ENCODE measurements at places on chromosomes 6 and 20.

DNA sequence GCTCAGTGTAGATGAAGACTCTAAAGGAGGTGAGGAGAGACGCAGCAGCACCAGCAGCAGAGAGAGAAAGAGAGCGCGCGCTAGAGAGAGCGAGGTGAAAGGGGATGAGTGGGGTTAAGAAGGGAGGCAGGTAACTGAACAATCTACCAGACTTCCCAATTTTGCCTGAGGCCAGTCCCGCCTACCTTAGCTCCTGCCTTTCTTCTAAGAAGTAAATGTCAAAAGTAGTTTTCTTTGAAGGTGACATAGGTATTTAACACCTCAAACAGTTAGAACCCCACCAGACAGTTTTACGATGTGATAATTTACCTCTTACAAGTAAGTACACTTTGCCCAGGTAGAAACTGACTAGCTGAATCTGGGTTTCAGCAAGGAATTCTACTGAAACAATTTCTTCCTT lies 132.0 kb upstream of the EEF1E1 start:
- no peak for DNase-seq

DNA sequence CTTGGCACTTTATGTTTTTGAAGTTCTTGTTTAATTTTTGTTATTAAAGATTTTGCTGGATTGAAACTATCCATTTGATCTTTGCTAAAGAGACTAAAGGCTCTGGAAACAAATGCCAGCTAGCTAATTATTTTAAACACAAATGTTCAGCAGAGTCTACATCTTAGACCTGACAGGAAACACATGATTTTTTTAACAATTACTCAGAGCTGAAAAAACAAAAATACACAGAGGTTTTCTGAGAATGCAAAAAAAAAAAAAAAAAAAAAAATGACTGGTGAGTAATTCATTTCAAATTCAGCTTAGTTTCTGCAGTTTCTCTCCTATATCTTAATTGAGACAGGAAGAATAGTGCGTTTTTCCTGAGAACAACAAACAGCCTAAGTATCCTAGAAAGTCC lies 448.0 kb downstream of the TENT5A start:
- DNase-seq = no peak

- DNase-seq = no peak
Observed at GRCh38 chr20:23132293-23132929, 46.3 kb upstream of the CD93 start.

- DNase-seq = no peak
Observed at GRCh38 chr6:131519670-131520436, 53.2 kb upstream of the ARG1 start.

DNA sequence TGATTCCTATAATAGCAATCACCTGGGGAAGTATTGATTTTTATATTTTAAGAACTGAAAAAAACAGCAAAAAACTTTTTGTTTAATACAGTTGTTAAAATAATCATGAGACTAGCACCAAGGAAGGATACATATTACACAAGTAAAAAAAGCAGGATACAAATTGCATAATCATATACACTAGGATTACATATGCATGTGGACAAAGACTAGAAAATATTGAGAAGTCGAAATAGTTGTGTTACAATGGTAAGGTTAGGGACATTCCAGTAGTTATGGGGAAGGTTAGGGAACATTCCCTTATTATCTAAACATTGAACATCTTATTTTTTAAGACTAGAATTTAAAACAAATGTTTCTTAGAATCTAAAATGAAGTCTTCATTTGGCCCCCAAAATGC lies 9.5 kb downstream of the NUS1 start:
- no peak for DNase-seq

DNA sequence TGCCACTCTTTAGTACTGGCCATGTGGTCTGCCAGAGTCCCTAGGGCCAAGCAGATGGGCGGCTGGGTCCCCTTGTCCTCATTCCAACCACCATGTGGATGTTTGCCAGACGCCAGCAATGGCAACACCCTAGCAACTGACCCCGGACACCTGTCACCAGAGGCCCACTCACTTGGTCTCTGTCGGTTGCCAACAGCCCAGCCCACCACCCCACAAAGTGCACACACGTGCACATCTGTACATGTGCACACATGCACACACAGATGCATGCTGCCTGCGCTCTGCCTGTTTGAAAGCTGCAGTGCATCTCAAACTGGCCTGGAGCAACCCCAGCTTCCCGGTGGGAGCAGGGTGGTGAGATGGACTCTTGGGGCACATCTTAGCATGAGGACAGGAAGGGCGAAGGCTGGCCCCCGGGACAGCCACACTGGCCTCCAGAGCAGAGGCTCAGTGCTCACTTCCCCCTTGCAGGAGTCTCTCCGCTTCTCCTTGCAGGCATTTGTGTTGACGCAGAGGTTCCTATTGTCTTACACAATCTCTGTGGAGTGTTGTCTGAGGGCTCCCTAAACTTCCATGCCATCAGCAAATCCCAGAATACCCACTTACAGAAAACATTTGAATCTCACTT lies 54.0 kb downstream of the PSMG4 start:
- DNase-seq = no peak

- DNase-seq = no peak
Observed at GRCh38 chr6:34657037-34657306, 39.6 kb downstream of the ILRUN start.

DNA sequence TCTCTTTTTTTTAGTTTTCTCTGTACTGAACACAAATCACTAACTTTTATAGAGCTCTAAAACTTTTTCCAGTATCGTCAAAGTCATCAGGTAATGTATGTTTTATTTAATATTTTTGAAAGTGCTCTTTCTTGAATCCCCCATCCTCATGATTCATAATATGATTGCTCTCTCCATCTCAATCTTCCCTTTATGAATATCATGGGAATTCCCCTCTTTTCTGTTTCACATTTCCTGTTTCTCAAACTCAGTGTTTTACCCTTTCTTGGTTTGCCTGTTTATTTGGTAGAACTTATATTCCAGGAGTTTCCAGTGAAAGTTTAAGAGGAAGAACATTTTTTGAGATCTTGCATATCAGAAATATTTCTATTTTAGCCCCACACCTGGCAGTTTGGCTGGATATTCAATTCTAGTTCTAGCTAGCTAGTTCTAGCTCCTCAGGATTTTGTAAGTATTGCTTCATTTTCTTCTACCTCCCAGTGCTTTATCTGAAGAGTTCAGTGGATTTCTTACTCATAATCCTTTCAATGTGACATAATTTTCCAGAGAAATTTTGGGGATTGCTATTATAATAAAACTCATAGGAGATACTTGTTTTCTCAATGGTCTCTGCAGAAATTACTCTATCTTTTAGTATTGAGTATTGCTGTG lies 6.1 kb upstream of the C6orf58 start:
- no peak for DNase-seq

- no peak for DNase-seq
Observed at GRCh38 chr6:45478240-45478639, 100.5 kb upstream of the SUPT3H start.

GRCh38 chr6:111849298-111849697 lies 24.0 kb downstream of the FYN start:
- DNase-seq = no peak

- DNase-seq = no peak
Observed at GRCh38 chr20:60527656-60528055, 569.4 kb downstream of the CDH26 start.

DNA sequence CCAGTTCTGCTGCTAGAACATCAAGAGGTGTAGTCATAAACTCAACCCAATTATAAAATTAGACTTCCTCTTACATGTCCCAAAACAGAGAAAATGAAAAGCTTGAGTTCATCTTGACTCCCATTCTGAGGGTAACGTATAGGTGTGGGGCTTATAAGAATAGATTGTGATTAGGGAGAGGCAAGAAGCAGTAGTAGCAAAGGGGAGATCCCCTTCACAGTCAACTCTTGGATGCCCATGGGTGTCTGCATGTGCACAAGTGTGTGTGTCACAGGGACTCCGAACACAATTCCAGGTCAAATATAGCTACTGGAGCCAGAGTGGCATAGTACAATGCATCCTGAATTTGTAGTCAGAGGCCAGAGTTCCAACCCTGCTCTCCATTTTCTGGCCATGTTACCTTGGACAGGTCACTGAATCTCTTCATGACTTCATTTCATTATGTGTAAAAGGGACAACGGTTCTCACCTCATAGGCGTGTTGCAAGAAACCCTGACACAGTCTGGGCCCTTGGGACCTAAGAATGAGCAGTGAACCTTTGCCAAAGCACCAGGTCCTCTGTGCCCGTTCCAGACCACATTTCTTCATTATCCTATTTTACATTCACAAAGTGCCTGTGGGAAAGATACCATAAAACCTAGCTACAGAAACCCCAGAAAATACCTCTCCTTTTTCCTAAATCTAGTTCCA lies 11.8 kb downstream of the GSTA4 start:
- DNase-seq = no peak

GRCh38 chr20:10568032-10568431 lies 105.8 kb downstream of the JAG1 start:
- no peak for DNase-seq

DNA sequence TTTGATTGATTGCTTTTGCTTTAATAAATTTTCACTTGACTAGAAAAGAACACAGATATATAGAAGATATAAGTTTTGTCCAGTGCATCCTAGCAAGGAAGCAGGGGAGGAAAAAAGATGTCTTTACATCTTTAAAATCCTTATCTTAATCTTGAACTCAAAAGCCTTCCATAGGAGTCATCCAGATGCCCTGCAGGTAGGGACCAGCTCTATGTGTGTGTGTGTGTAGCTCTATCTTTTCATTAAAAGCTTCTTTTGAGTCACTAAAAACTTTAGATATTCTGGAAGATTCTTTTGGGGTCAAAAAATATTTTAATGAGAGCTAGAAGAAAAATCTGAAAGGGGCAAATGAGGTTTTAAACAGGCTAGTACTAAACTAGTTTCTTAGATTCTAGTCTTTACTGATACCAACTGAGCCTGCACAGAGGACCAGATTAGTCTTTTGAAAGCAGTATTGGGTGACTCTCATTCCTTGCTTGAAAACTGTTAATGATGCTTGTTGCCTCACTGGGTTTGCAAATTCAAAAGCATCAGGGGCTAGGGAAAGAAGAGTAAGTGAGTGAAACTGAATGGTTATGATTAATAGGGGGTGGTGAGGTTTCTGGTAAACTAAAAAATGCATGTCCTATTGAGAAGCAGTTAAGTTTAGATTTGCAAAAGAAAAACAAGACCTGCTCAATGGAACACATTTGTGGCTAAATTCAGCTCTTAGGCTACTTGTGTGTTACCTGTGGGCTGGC lies 40.6 kb upstream of the JAG1 start:
- no peak for DNase-seq

DNA sequence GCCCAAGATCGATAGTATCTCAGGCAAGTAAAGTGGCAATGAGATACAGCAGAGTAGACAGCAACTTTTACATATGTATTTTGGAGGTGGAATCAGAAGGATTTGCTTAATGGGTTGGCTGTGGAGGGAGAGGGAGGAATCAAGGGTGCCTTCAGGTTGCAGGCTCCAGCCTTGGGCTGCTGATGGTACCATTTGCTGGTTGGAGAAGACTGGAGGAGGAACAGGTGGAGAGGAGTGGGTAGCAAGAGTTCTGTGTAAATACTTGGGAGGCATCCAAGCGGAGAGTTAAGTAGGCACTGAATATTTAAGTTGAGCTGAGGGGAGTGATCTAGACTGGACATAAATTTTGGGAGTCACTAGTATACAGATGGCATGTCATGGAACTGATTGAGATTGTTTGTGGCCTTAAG lies 5.2 kb downstream of the BICRAL start:
- peak; percentile 99 for DNase-seq

GRCh38 chr6:133613211-133613610 lies 275.7 kb upstream of the TCF21 start:
- no peak for DNase-seq

DNA sequence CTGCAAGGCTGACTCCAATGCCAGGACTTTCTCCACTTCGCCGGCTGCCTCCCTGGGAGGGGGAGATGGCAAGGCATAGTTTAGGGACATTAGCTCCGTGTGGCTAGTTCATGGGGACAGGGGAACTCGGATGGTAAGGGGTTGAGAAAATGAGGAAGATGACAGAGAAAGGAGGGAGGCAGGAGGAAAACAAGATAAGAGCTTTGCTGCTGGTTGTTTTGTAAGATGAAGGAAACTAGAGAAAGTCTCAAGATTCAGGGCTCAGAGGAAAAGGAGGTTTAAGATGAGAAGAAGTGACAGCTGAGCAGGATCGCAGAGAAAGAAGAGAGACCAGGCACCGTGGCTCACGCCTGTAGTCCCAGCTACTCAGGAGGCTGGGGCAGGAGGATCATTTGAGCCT lies 180.9 kb upstream of the RREB1 start:
- no peak for DNase-seq

DNA sequence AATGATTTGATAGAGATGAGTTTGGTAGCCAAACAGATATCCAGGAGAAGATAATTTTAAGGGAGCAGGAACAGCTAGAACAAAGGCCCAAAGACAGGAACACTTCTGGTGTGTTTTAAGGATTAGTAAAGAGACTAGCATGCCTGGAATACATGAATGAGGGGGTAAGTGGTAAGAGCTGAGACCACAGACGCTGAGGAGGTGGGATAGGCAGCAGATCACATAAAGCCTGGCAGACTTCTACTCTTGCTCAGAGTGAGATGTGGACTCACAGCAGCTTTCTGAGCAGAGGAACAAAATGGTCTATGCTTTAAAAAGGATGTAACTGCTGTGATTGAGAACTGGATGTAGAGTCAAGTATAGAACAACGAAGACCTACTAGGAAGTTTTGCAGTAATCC lies 100.1 kb downstream of the EPHA7 start:
- DNase-seq = no peak

GRCh38 chr6:166770216-166771116 lies 143.4 kb upstream of the RPS6KA2 start:
- no peak for DNase-seq

DNA sequence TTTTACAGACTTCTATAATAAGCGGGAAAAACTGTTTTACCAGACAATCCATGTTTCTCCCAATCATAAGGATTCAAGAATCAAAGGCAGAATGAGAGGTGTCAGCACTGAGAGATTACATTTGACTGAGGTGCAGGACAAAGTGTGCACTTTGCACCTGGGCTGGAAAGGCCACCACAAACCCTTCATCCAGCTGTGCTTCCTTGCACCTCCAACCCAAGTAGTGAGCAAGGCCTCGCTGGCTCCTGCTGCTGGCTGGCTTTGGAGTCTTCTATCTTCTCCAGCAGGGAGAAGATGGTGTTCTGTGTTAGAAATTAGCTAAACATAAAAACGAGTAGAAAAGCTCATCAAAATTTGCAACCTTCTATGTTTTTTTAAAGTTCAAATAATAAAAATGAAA lies 77.7 kb downstream of the CHD6 start:
- DNase-seq = no peak

DNA sequence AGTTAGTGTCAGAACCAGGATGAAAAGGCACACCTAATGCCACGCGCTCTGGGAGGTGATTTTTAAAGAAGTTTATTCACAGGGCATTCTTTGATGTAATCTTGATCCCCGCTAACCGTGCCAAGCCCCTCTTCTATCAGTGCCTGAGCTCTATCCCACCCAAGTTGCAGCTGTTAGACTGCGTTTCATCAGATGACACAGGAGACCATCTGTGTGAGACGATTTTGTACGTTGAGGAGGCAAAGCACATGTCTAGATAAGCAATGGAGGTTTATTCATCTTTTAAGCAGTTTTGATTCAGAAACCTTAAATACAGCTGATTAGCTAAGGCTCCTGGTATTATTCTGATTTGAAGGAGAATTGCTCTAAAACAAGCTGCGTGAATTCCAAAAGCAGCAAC lies 18.6 kb downstream of the RNASET2 start:
- DNase-seq = no peak
